Activated gamma-delta T cell treated with anti-CD3 and anti-CD28 coated beads, Interleukin-2, amount 50 U/mL, for 16 hours (primary cell): ENCODE measurements at places on chromosomes 1 and 21.
A peak's percentile ranks its signal among the peaks of the same experiment; 100 is the strongest.

DNA sequence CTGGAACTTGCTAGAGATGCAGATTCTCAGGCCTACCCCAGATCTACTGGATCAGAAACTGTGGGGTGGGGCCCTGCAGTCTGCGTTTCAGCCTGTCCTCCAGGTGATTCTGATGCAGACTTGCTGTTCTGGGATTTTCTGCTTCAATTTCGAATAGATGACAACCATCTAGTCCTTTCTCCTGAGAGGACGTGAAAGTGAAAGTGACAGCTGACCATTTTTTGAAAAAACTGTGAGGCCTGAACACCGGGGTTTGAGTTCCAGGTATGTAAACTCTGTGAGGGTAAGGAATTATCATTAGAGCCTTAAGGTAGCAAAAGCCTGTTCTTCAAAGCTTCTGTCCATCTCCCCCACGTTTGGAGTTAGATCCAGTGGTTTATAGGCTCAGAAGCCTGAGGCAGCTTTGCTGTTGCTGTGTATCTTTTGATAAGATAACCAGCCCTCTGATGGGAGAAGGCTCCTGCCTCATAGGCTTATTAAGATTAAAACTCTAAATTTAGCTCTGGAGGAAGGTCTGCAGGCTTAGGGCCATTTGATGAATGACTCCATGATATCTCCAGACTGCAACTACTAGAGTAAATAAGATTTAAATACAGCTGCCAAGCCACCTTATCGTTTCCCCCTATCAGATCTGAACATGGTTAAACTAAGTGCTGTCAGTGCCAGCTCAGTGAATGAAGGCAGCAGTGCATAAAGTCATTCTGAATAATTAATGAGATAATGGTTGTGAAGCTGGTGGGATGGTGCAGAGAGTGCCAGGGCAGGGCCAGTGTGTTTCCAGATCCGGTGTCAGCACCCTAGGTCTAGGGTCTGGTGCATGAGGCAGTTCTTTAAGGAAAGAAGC is 335.2 kb downstream of the HHAT start:
- no peak for DNase-seq

GRCh38 chr21:29817450-29817849 is 122.3 kb downstream of the GRIK1 start:
- DNase-seq, result no peak

- no peak for DNase-seq
Observed at GRCh38 chr1:8283058-8283884, 34.6 kb upstream of the SLC45A1 start.

DNA sequence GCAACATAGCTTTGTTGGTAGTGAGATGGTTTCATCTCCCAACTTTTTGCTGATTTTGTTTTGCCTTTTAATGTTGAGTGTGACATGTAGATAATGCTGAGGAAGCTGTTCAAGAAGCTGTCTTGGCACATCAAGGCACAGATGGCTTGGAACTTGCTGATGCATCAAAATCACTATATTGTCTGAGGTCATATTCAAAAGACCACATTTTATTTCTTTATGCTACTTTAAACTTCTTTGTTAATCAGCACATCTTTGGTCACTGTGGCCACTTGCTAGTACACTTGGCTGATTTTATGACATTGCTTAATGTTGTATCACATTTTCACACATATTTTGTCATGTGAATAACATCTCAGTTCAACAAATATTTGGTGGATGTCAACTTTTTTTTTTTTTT is 87.1 kb upstream of the BCL10 start:
- DNase-seq, result no peak

DNA sequence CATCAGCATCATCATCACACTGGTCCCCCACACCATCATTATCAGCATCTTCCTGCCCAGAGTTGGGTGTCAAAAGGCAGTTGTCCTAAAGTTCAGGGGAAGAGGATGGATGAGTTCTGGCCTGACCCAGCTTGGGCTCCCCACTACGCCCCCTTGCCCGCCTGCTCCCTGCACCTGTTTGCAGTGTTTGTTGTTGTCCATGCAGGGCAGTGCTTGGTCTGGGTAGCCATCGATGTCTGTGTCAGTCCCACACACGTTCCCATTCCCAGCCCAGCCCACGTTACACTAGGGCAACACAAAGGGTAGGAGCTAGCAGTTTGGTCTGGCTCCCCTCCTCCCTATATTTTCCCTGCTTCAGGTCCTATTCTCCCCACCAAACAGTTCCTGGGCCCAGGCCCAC is 6.8 kb downstream of the THBS3 start:
- DNase-seq, result no peak

GRCh38 chr1:184755226-184756065 is 788 bp upstream of the EDEM3 start:
- DNase-seq, result peak; percentile 1

DNA sequence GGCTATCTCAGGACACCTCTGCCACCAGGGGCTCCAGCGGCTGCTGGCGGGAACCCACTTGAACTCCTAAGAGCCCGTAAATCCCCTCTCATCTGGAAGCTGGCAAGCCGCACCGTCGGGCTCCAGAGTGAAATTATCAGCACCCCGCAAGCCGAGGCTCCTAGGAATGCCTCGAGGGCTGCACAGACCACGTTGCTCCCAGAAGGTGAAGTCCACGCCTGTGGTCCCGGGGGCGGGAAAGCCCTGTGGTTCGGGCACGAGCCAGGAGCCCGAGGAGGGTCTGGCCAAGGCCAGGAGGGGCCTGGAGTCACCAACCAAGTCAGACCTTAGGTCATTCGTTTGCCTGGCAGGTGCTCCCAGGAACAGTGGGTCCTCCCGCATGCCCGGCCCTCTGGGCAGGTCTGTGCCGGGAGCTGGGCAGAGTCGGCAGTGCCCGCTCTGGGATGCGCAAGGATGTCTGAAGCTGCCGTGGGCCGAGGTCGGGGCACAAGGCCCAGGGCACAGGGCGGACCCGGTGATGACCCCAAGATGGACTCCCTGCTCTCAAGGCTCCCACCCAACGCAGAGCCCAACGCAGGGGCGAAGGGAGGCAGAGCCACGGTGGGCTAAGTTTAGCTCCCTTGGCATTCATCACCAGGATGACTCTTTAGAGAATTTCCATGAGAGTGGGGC is 8.9 kb downstream of the ACTRT2 start:
- DNase-seq, result no peak

GRCh38 chr1:81452693-81453366 is 347.9 kb upstream of the ADGRL2 start:
- no peak for DNase-seq

DNA sequence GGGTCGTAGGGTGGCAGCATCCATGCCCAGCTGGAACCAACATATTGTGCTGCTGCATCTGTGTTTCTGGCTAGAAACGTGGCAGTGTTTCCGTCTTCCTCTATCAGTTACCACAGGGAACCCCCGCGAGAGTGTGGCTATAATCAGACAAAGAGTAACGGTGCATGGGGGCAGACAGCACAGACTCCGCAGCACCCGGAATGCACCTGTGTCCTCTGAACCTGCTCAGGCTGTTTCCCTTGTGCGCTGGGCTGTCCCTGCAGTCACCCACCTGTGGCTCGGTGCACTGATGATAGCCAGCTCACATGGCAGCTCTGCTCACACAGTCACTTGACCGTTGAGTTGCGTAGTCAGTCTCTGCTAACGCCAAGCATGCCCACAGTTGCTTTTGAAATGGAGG is 11.4 kb upstream of the PCBP3 start:
- no peak for DNase-seq

DNA sequence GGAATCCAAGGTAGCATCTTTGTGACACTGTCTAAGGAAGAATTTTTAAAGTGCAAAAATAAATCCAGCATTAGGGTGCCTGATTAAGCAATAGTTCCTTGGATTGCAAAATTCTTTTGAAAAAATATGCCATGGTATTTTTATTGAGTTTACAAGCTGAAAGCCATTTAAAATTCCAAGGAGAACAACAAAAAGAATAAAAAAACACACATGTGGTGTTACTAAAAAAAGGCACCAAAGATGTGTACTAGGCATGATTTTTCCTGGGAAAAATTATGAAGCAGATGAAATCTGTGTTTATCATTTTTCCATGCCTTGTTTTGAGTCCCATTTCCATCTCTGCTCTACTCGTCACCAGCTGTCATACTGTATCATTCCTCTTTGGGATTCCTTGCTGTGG is 157.0 kb upstream of the ZNHIT6 start:
- no peak for DNase-seq

- DNase-seq, result no peak
Observed at GRCh38 chr1:38191461-38191860, 144.9 kb upstream of the POU3F1 start.

GRCh38 chr1:113223546-113223945 is 150.5 kb downstream of the LRIG2 start:
- no peak for DNase-seq

DNA sequence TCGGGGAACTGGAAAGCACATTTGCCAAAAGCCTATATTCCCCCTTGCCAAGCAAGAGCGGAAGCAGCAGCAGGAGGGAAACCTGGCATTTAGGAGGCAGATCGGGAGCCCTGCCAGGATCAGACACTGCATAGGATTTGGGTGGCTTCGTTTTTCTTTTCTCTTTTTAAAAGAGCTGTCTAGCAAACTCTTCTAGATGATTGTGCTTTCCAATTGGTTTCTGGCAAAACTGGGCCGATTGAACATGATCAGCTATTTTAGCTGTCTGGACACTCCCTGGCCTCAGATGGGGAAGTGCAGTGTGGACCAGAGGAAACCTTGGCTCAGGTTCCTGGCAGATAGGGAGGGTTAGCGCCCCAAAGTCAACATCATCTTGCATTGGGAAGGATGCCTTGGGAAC is 414.0 kb upstream of the KAZN start:
- no peak for DNase-seq

DNA sequence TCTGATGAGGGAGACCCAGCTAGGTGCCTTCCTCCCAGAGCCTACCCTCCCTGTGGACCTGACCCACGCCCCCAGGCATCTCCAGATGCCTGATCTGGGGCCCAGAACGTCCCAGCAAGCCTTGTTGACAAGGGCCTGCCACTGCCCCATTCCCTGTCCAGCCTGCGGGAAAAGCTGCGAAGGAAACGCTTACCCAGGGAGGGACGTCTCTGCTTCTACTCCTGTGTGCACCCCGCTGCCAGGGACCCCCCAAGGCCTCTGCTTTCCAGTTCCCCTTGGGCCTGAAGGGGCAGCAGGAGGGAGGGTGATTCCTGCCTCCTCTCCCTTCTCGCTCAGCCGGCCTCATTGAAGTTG is 11.6 kb upstream of the CLSTN1 start:
- no peak for DNase-seq

DNA sequence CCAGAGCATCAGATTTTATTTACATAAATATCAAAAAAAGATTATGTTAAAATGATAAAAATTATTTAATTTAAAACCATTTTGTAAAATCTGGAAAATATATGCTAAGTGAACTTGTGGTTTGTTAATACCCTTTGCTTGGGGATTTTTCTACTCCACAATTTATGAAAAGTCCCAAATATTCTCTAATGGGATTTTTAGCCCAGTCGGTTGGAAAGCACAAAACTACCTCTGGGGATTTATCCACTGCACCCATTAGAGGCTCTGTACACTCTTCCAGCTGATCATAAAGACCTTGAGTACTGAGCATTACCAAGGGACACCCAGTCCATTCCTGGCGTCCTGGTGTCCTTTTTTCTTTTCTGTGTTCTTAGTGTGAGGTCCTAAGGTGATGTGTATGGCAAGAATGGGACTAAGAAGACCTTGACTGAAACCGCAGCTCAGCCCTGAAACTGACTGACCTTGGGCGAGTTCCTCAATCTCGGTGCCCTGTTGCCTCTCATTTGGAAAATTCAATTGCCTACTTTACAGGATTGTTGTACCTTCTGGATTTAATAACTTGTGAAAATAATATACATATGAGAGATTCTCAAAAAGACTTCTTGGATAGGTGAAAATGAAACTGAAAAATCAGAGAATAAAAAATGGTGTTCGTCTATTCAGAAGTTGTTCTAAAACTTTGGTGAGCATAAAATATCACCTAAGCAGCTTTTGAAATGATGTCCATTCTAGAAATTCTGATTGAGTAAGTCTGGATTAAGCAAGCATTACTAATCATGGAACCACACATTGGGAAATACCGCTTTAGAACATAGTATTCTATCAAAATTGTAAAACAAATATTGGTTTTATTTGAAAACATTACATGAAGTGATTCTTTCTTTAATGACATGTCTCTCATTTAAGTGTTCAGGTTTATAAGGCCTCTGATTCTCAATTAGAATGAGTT is 21.5 kb upstream of the SAMSN1 start:
- DNase-seq, result no peak
